CD4-positive, alpha-beta memory T cell (primary cell): ENCODE measurements at places on chromosomes 3 and 15.

GRCh38 chr3:141482245-141482922, 4.4 kb upstream of the RASA2 start:
- DNase-seq = no peak

GRCh38 chr3:162933656-162934055, 1437.0 kb downstream of the OTOL1 start:
- no peak for DNase-seq

DNA sequence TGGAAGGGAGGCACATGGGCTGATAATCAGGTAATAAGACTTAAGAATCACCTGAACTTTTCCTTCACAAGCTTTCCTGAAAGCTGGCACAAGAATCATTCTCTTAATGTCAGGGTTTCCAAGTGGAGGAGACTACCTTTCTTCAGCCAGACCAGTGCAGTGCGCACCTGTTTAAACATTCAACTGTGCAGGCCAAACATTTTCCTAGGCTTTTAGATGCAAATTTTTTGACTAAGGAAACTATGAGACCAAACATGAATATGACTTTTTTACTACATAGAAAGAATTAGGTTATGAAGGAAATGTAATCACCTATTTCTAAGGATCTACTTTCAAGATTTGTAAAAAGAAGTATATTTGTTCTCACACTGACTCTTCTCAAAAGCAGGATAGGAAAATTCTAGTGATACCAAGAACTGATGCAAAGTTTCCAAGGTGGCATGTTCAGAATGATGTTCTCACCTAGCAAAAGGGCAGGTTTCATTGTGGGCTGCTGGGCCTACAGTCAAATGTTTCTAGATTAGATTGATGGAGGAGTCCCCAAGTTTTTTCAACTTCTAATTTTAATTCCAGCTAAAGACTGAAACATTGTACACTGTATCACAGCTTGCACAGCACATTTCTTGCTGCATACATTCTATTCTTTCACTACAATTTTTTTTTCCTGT, 339.1 kb downstream of the TIGIT start:
- DNase-seq = no peak

DNA sequence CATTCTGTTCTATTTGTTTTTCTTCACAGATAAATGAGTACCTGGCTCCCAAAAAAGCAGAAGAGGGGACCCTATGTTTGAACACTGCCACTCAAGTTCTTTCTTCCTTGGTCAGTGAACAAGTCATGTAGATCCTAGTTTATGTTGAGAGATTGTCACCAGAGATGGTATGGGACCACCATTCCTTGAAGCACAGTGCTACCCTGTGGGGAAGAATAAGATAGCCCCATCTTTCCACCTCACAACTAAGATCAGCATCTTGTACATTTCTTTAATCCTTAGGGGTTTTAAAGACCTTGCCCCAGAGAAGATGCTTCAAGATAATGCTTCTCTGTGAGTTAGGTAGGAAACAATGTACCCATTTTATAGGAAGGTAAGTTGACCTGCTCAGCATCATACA, 233.5 kb upstream of the WNT5A start:
- no peak for DNase-seq

GRCh38 chr3:15359677-15360397, 27.5 kb upstream of the SH3BP5 start:
- no peak for DNase-seq

DNA sequence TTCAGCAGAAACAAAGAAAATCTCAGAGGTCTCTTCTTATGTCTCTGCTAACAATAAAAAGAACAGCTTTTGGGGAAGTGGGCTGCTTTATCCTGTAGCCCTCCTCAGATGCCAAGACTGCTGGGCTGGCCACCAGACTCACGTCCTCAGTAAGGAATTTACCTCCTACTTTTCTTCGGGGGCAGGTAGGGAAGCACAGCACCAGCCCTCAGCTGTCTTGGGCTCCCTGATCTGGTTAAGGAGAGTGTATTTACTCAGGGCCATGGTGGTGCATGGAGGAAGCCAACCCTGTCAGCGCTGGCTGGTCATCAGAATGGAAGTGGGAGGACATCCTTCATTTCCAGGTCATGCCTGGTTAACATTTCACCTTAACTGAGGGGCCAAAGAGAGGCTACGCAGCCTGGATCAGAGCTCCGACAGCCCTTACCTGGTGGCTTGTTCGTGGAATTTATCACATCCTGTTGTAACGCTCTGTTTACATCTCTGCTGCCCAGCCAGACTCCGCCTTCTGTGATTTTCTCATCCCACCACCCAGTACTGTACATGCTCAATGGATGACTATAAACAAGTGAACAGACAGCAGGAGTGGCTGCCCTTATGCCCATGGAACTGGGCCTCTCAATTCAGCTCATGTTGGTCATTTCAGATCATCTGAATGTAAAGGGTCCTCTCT, 108.3 kb downstream of the IGF2BP2 start:
- DNase-seq = no peak

DNA sequence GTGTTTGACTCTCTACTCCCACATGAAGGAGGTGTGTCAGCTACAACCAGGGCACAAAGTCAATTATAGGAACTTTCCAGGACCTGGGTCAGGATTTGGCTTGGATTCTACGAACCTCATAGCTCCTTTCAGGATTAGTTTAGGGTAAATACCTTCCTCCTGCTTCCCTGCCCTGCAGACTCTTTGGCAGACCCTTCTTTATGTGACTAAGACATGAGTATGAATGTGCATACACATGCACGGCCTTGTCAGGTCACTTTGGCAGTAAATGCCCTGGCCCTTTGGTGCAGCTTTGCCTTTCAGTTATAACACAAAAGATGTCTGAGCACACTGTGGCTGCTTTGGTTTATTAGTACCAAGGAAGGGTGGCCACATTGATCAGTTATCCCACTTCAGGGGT, 68.9 kb downstream of the GHSR start:
- no peak for DNase-seq

DNA sequence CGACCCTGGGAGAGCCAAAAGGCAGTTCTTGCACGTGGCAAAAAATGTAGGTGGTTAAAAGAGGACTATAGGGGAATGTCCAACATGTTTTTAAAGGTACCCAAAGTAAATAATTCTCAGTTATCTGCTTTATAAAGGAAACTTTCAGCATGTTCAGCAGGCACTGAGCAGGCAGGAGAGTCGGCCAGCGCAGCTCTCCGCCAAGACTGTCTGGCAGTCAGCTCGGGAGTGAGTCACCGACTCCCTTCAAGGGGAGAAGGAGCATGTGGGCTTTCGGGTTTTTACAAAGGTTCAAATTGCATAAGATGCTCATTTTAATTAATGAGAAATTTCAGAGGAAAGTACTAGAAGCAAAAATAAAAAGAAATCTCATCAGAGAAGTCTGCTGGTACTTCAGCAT, 7.0 kb downstream of the GABRA5 start:
- DNase-seq = no peak

DNA sequence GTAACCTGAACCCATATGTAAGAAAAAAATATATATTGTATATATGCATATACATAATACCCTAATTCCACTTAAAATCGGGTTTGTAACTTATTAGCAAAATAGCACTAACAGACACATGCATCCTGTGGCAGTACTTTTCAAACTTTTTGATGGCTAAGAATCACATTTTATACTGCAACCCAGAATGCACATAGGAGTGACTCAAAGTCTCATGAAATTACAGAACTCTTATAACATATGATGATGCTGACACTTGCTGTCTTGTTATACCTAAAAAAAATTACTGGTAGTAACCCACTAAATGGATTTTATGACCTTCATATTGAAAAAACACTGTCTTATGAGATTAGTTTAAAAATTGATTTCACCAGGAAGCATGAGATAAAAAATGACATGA, 152.4 kb upstream of the FRMD4B start:
- DNase-seq = no peak

- DNase-seq = no peak
These were observed 29.7 kb upstream of the PDCD6IP start for GRCh38 chr3:33768578-33769330.

DNA sequence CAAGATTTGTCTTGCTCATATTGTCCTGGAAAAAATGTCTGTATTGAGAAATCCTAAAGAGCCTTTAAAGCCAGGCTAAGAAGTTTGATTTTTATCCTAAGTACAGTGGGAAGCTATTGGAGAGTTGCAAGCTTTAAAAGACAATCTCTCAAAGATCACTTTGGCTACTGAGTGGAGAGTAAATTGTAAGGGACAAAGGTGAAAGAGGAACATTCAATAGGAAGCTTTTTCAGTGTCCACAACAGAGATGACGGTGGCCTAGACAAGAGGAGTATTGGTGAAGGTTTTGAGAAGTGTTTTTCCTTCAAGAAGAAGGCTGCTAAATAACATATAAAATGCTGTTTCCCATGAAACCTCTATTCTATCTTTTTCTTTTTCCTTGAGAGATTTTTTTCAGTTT, 249.5 kb upstream of the IL12A start:
- DNase-seq = no peak

GRCh38 chr3:48970586-48970985, 19.5 kb upstream of the P4HTM start:
- DNase-seq = no peak

DNA sequence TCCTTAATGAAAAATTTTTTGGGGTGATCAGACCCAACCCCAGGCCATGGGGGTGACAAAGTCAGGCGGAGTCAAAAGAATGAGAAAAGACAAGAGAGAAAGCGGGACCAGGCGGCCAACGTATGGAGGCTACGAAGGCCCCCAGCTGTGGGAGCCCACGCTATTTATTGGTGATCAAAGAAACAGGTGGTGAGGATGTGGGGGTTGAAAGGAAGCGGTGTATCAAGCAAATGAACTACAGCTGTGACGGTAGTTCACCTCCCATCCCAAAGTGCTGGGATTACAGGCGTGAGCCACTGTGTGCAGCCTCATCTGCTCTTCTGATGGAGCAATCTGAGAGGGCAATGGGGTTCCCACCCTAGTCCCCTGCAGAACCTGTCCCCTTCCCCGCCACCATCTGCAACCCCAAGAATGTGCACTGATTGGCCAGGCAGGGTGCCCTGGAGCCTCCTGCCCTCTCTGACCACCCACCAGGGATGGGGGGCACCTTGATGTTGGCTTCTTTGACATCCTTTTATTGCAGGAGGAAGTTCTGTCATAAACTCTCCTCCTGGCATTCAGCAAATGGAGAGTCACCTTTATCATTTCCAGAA, 1.1 kb upstream of the CHRNA3 start:
- DNase-seq = no peak

DNA sequence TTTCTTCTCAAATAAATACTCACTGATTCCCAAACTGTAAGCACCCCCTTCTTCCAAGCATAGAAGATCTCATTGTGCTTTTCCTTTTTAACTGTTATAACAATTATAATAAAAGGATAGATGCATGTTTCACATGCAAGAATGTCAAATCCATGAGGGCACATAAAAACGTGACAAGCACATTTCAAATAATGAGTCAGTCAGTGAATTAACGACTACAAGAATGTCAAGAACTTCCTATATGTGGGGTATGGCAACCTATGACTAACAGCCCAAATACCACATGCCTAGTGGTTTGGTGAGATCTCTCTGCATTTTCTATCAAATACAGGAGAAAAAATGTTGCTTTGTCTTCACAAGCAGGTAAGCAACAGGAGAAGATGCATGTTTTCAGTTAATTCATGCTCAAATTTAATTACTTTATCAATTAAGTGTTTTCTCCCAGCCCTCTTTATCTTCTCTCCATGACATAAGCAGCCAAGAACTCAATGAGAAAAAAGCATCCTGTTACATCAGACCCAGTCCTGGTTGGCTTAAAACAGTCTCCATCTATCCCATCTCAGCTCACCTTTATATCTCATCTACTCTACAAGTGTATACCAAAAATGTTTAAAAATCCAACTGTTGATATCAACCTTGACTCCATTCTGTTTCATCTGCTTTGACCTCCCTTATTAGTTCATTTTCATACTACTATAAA, 181.5 kb upstream of the LMCD1 start:
- no peak for DNase-seq

- no peak for DNase-seq
These were observed 2.7 kb downstream of the FOXP1 start for GRCh38 chr3:71580636-71581456.

GRCh38 chr15:31376511-31376910, 49.9 kb downstream of the KLF13 start:
- DNase-seq = no peak

- no peak for DNase-seq
These were observed 80.1 kb downstream of the AQR start for GRCh38 chr15:34889476-34889875.

DNA sequence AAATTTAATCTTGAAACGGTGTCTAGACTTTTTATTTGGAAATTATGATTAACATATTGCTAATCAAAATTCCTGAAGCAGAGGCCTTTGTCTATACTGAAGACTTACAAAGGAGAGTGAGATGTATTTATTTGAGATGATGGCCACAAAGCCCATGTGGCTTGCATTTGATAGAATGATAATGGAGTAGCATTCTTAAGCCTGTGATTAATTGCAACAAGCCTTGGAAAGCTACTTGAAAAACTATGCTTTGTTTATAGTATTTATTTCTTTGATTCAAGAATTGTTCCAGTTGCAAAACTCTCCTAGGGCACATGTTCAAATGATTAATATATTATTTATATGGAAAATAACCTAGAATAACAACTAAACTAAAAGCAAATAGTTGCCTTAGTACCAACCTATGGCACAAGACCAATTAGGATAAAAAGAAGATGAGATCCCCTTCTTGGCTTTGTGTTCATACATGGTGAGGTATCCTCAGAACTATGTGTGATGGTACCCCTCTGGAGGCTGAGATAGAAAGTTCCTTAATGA, 244.1 kb upstream of the TBL1XR1 start:
- DNase-seq = no peak

DNA sequence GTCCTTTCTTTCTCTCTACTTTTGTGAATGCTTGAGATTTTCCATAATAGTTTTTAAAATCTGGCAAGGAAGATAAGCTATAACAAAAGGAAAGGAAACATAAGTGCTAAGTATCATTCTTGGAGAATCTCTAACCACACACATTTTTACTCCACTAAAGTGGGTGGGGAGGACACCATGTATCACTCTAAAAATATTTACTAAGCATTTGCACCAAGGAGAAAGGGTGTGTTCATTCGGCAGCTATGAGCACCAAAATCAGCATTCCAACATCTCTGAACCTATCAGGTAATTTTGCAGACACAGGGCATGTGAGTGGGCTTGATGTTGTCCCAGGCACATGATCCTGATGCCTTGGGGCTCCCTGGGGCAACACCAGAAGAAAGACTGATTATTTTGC, 5.5 kb downstream of the B4GALT4 start:
- DNase-seq = no peak

DNA sequence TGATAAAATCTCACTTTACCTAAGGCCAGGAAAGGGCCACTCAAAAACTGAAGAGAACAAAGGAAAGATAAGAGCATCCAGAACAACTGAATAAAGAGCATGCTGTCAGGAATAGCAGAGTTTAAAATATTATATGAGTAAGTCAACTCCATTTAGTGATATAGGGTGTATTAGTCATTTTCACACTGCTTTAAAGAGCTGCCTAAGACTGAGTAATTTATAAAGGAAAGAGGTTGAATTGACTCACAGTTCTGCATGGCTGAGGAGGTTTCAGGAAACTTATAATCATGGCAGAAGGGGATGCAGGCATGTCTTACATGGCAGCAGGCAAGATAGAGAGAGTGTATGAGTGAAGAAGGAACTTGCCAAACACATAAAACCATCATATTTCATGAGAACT, 778.0 kb upstream of the NECTIN3 start:
- DNase-seq = no peak

GRCh38 chr15:82952158-82953081, at the start of gene HOMER2:
Gene HOMER2, minus strand, starts transcription at chr15:82952720. Its CDS starts 185 bp downstream, at chr15:82952535.
- DNase-seq = no peak

- no peak for DNase-seq
These were observed 201.7 kb upstream of the MLF1 start for GRCh38 chr3:158369279-158369678.
